PC-3 (cell line): ENCODE measurements at places on chromosomes 7 and 10. TPM values are rescaled to one million over a fixed set of nuclear protein-coding genes. Genes with fewer than 3 reads are reported as not detected.

SMKR1 gene
- 7.4 and 13.1 TPM in 2 replicates for total RNA-seq

INSYN2A gene
- total RNA-seq, result not detected in 2 replicates

SPDYE11 gene
- total RNA-seq, result not detected in 2 replicates

CLDN3 gene
- total RNA-seq, result 51.6 and 70.7 TPM in 2 replicates

- no peak for DNase-seq
Measured at GRCh38 chr10:71605263-71605962, 114.2 kb downstream of the C10orf105 start.

- no peak for DNase-seq
Measured at GRCh38 chr7:108296911-108297310, 159.3 kb downstream of the NRCAM start.

- no peak for DNase-seq
Measured at GRCh38 chr10:26214004-26214403, 2.6 kb upstream of the GAD2 start.

- DNase-seq, result no peak
Measured at GRCh38 chr7:150787321-150788281, 12.6 kb downstream of the TMEM176B start.

GRCh38 chr10:123229927-123230630 lies 75.9 kb downstream of the BUB3 start:
- peak; percentile 75 for DNase-seq
